ENCODE measurements at places on chromosomes 16 and 17. TPM values are rescaled to one million over a fixed set of nuclear protein-coding genes. Genes with fewer than 3 reads are reported as not detected.
A peak's percentile ranks its signal among the peaks of the same experiment; 100 is the strongest.

Gene MYO15A
- total RNA-seq = 0.52 TPM

Gene COL1A1
- total RNA-seq = 35,333 TPM

Gene FMNL1
- total RNA-seq = 0.89 TPM

Gene SLFN5
- 90.5 TPM for total RNA-seq

Gene ADAD2
- total RNA-seq = not detected

GRCh38 chr17:78882540-78883088 is 20.4 kb downstream of the CEP295NL start:
- H3K36me3 ChIP-seq = no peaks in the 10 kb centered on the region
- peak overlapping the region; percentile 55 for H3K4me3 ChIP-seq
- H3K27me3 ChIP-seq = no peaks in the 10 kb centered on the region
- peaks cover 82% of the 10 kb centered on the region for H3K4me1 ChIP-seq
- H3K27ac ChIP-seq = peak overlapping the region; percentile 95
- DNase-seq = no peak

DNA sequence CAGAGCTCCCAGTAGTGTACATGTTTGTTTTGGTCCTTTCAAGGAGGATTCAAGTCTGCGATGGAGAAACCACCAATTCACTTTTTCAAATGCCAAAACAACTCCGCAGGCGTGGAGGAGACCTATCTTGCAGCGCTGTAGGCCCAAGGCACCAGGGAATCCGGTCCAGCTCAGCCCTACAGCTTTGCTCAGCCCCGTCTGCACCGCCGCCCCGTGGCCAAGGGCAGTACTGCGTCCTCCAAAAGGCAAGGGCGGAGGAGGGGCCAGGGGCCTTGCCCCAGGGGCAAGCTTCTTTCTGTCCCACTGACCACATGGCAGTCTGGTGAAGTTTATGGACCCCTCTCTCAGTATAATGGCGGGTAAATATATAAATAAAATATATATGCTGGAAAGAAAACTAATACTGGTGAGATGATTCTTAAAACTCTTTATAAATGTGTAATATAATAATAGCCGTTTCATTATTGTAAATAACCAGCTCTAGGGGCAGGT is 709 bp upstream of the CD300LG start:
- H3K27me3 ChIP-seq = no peaks in the 10 kb centered on the region
- peak overlapping the region; percentile 59 for H3K27ac ChIP-seq
- no peak overlapping the region for H3K4me3 ChIP-seq
- H3K36me3 ChIP-seq = no peaks in the 10 kb centered on the region

- H3K36me3 ChIP-seq = no peaks in the 10 kb centered on the region
- no peaks in the 10 kb centered on the region for H3K27me3 ChIP-seq
- H3K27ac ChIP-seq = no peak overlapping the region
- H3K4me1 ChIP-seq = no peaks in the 10 kb centered on the region
Observed at GRCh38 chr16:26276289-26276688, 584.5 kb downstream of the HS3ST4 start.

DNA sequence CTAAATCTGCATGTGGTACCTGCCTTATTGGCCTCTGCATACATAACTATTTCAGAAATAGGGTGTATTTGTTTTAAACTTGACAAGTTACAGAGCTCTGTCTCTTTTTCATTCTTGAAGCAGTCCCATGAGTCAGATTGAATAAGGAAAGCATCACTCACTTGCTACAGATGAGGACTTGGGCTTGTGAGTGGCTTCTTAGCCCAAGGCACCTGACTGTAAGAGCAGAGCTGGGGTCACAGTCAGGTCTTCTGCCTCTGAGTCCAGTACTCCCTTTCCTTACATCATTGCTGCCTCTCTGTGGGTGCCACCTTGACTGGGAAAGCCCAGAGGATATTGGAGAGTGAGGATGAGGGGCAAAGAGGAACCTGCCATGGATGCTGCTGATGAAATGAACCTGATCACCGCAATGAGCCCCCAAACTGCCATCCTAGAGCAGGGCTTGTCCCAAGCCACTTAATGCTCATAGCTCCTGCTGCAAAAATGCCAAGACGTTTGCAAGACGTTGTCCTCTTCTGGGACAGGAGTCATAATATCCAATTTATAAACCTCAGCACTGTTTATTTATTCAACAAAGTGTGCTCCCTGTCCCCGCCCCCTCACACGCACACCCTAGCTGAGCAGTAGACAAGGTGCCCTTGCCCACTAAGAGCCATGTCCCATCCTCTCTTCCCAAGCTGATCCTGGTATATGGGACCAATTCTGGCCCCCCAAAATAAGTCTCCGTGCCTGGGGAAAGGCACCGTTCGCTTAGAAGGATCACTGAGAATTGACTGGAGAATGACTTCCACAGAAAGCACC is 74.1 kb downstream of the CCDC182 start:
- no peaks in the 10 kb centered on the region for H3K27me3 ChIP-seq
- no peaks in the 10 kb centered on the region for H3K36me3 ChIP-seq
- no peak overlapping the region for H3K27ac ChIP-seq
- no peak for DNase-seq
- H3K4me3 ChIP-seq = no peak overlapping the region

- H3K27ac ChIP-seq = peak overlapping the region; percentile 95
- H3K4me1 ChIP-seq = peaks cover 41% of the 10 kb centered on the region
- H3K4me3 ChIP-seq = peak overlapping the region; percentile 82
Observed at GRCh38 chr17:42682722-42683403, 532 bp downstream of the CNTNAP1 start.

DNA sequence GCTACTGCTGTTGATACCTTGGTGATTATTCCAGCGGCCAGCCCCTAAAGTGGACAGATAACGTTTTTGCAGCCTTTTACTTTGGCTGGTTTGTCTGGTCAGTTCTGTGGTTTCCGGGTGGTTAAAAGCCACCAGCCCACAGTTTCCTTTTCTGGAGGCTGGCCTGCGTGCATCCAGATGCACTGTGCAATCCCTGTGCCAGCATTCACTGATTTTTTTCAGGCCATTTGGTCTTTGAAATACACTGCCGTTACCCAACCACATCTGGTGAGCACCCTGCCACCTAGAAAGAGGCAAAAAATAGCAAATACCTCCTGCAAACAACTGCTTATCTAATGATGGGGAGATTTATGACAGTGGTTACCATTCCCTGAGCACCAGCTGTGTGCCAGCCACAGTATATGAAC is 797 bp downstream of the NUDT7 start:
- H3K27me3 ChIP-seq = no peaks in the 10 kb centered on the region
- H3K4me3 ChIP-seq = peak overlapping the region; percentile 80
- H3K36me3 ChIP-seq = no peaks in the 10 kb centered on the region
- H3K27ac ChIP-seq = peak overlapping the region; percentile 61

DNA sequence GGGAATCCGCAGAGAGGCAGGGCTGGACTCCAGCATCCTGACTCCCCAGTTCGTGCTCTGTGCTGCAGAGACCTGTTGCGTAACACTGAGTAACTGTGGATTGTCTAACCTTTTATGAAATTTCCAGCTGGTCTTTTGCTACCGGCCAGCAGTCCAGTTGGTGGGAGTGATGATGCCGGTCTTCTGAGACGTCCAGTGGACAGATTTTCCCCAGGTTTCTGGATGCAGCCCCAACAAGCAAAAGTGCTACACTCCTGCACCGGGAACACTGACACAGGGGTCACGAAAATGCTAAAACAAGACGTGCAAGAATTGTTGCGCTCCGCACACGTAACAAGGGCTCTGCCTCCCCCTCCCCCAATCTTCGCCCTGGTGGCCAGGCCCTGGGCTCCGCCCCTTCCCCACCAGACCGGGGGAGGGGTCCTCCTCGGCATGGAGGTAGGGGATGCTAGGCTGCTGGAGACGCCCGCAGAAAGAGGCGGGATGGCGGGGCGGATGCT is 701 bp upstream of the MRC2 start:
- H3K27ac ChIP-seq = peak overlapping the region; percentile 97
- H3K27me3 ChIP-seq = no peaks in the 10 kb centered on the region
- no peak for DNase-seq
- peaks cover 37% of the 10 kb centered on the region for H3K4me1 ChIP-seq

DNA sequence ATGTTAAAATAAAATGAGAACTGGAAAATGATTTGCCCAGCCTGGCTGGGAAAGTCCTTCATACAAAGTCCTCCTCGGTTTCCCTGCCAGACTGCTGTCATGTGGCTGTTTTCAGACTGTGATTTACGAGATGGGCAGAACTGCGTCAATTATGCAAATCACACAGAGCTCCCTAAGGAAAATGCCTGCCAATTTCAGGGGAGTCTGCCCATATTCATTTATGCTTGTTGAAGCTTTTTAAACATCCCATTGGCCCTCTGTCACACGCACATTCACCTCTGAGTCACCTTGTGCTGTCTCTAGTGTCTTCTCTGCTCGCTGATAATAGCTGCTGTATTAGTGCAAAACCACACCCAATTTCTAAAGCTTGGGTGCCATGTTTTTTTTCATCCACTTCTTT is 81.7 kb upstream of the FAM20A start:
- H3K4me1 ChIP-seq = no peaks in the 10 kb centered on the region
- H3K27ac ChIP-seq = no peak overlapping the region
- H3K27me3 ChIP-seq = no peaks in the 10 kb centered on the region
- no peaks in the 10 kb centered on the region for H3K36me3 ChIP-seq
- DNase-seq = no peak

- peak overlapping the region; percentile 44 for H3K4me3 ChIP-seq
- no peak for DNase-seq
- peaks cover 74% of the 10 kb centered on the region for H3K27me3 ChIP-seq
- no peak overlapping the region for H3K27ac ChIP-seq
Observed at GRCh38 chr17:38572669-38573365, 32.9 kb downstream of the SRCIN1 start.

DNA sequence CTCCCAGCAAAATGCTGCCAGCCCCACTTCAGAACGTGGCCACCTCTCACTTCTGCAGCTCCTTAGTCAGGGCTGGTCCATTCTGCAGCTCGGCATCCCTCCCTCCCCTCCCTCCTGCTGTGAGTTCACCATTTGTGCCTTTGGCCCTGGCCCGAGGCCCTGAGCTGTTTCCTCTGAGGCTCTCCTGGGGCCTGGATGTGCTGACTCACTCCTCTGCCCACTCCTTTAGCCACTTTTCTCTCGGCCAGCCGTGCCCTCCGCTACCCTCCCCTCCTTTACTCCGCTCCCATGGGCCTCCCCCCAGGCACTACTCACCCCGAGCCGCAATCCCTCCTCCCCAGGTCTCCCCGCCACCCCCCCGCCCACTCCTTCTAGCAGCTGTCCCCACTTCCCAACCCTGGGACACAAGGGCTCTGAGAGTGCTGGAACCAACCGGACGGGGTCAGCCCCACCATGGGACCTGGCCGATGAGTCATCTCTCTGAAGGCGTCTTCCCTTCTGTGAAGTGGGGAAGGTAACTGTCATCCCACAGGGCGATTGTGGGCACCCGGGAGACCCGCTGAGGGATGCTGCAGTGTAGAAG is 11.5 kb downstream of the KCNG4 start:
- H3K27me3 ChIP-seq = peaks cover 51% of the 10 kb centered on the region
- DNase-seq = no peak
- no peaks in the 10 kb centered on the region for H3K36me3 ChIP-seq

GRCh38 chr16:47967374-47967773 is 188.4 kb downstream of the ABCC12 start:
- H3K4me1 ChIP-seq = no peaks in the 10 kb centered on the region
- H3K27ac ChIP-seq = no peak overlapping the region
- no peaks in the 10 kb centered on the region for H3K36me3 ChIP-seq
- no peak for DNase-seq

GRCh38 chr17:61943117-61943516 is 15.3 kb upstream of the INTS2 start:
- H3K27me3 ChIP-seq = no peaks in the 10 kb centered on the region
- H3K4me3 ChIP-seq = no peak overlapping the region
- H3K4me1 ChIP-seq = peaks cover 4% of the 10 kb centered on the region
- H3K36me3 ChIP-seq = peaks cover 13% of the 10 kb centered on the region
- H3K27ac ChIP-seq = no peak overlapping the region

DNA sequence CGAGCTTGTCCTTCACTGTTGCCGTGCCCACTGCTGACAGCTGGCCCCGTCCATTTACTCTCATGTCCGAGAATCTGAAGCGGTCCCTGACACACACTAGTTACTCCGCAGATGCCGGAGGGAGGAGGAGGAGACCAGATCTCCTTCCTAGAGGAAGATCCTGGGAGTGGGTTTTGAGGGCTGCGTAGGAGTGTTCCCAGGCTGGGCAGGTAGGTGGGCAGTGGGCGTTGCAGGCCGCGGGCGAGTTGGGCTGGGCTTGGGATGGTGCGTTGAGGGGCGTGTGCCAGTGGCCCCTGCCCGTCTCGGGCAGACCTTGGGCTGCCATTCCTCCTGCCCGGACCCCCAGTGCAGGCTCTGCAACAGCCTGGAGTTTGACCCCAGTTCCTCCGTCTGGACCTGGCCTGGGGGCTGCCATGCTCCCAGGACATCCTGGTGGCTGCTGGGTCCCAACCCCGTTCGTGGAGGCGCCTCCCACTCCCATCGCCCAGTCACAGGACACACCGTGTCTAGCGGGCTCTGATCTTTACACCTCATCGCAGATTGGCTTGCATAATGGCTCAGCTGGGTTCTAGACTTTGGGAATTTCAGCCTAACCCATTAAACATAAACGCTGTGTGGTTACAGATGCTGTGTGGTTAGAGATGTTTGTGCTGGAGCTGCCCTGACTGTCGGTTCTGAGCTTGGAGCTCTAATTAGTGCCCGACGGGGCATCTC is 22.8 kb downstream of the CACNA1H start:
- no peaks in the 10 kb centered on the region for H3K36me3 ChIP-seq
- peak overlapping the region; percentile 36 for H3K27ac ChIP-seq
- no peak overlapping the region for H3K4me3 ChIP-seq
- peaks cover 31% of the 10 kb centered on the region for H3K4me1 ChIP-seq

DNA sequence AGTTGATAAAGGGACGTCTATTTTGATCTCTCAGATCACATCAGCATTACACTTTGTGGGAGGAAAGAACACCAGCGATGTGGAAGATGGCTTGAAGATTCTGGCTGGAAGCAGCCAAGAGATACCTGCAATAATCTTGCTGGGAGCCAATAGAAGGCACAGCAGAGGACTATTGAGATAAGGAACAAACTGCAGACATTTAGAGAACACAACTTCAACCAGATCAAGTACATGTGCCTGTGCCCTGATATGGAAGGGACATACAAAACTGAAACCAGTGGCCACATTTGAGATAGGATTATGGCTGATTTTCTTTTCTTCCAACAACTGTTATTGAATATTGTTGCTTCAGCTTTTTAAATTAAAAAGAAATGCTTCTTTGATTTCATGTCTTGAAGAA is 18.6 kb upstream of the PSMD7 start:
- peaks cover 5% of the 10 kb centered on the region for H3K36me3 ChIP-seq
- no peak overlapping the region for H3K4me3 ChIP-seq
- DNase-seq = no peak
- no peak overlapping the region for H3K27ac ChIP-seq

DNA sequence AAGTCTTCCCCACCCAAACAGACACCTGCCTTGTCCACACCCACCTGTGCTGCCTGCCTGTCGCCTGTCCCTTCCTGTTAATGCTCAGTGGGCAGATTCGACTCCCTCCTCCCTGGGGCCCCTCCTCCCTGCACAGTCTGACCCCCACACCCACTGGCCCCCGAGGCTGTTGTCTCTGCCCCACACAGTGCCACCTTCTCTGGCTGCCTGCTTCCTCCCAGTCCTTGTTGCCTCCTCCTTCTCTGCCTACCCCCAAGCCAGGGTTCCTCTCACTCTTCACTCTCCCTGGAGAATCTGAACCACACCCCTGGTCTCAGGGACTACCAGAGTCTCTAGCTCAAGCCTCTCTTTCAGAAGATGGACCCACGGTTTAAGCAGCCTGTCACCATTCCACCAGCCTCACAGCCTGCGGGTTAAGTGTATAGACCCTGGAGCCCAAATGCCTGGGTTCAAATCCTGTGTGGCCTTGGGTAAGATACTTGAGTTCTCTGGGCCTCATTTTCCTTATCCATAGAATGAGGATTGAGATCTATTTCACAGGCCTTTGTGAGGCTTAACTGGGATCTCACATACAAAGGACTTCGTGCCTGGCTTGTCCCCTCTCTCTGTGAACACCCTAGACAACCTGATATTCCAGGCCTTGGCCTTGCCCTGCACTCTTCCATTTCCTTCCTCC is 3.8 kb upstream of the ARHGAP23 start:
- no peak overlapping the region for H3K4me3 ChIP-seq
- H3K4me1 ChIP-seq = peaks cover 80% of the 10 kb centered on the region
- H3K36me3 ChIP-seq = no peaks in the 10 kb centered on the region
- no peak for DNase-seq
- no peaks in the 10 kb centered on the region for H3K27me3 ChIP-seq
- H3K27ac ChIP-seq = peak overlapping the region; percentile 14

All from chondrocyte (in vitro differentiated cells).